ENCODE measurements at places on chromosomes 16 and 17. TPM values are rescaled to one million over a fixed set of nuclear protein-coding genes. Genes with fewer than 3 reads are reported as not detected.

The ABCC11 gene
- 1.5 TPM for total RNA-seq

The STX8 gene
- total RNA-seq, result 138 TPM

The RAMP2 gene
- total RNA-seq, result not detected

The ZNF205 gene
- 14.3 TPM for total RNA-seq

The GPR179 gene
- total RNA-seq, result 0.05 TPM

The MEFV gene
- total RNA-seq, result not detected

The USP22 gene
- 210 TPM for total RNA-seq

The STX1B gene
- total RNA-seq, result 0.13 TPM

GRCh38 chr16:11691771-11692170 is 23.5 kb downstream of the SNN start:
- DNase-seq, result no peak

GRCh38 chr17:67239597-67239996 is 5.4 kb downstream of the HELZ start:
- DNase-seq, result peak; percentile 70

DNA sequence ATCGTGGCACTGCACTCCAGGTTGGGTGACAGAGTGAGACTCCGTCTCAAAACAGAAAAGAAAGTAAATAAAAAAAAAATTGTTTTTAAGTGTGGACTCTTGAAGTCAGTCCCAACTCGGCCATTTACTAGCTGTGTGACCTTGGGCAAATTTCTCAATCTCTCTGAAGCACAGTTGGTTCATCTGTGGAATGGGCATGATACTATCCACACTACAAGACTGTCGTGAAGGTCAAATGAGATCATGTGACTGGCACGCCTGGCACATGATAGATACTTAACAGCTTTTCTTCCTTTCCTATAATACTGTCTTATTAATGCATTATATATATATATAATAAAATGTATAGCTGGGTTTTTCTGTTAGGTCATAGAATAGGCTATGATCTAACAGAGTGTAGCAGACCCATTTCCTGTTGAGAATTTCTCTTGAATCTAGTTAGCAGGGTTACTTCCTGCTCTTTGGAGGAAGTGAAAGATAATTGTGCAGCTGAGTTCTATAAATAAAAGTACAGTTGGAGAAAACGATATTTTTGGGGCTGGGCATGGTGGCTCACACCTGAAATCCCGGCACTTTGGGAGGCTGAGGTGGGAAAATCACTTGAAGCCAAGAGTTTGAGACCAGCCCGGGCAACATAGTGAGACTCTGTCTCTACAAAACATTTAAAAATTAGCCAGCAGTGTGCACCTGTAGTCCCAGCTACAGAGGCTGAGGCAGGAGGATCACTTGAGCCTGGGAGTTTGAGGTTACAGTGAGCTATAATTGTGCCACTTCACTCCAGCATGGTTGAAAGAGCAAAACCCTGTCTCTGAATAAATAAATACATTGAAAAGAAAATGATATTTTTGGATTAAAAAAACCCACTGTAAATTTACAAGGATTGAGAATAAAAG is 7.3 kb downstream of the MILR1 start:
- DNase-seq, result no peak

DNA sequence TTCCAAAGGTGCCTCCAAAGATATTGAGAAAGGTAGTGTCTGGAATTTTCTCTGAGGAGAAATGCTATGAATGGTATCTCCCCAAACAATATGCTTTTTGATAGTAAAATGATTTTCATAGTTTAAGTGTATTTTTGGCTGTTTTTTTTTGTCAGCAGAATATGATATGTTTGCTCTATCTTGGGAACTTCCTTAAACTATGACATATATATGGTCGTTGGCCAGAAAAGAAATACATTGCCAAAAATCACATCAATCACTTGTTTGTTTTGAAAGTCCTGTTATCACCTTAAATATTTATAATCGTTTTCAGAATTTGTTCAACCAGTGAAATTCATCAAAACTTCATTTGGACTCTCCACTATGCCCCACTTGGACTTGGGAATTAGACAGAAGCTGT is 816.9 kb downstream of the CDH11 start:
- DNase-seq, result no peak

DNA sequence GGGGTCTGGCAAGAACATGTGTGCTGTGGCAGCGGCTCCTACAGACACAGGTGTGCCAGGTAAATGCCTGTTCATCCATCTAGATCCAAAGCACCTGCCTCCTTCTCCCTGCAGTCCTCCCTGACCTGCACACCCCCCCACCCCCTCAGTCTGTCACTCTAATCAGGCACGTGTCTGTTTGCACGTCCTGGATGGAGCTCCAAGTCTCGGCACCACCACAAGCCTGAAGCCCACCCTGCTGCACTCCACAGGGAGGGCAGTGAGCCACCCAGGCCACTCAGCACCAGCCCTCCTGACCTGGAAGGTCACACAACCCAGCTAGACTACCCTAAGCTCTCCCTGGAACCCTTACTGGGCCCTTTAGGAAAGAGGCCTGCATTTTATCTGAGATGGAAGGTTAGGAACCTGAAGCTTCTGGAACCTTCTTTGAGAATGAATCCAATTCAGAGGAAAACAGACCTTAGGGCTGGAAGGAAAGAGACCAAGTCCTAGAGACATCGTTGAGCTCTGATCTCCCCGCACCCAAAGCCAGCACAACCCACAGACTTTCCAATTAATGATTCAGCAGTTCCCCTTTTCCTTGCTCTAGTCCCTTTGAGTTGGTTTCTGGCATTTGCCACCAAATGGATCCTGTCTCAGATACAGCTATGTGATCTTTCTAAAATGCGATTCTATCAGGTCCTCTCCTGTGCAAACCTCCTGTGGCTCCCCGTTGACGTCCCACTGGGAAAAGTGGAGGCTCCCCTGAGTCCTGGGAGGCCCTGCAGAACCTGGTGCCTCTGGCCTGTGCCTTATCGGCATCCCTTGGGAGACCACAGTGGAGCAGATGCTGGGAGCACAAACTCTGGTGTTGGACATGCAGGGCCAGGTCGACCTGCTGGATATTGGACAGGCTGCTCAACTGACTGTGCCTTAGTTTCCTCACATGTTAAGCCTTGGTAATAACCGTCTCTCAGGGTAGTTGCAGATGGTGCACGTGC is 67.9 kb downstream of the PRMT7 start:
- DNase-seq, result no peak

DNA sequence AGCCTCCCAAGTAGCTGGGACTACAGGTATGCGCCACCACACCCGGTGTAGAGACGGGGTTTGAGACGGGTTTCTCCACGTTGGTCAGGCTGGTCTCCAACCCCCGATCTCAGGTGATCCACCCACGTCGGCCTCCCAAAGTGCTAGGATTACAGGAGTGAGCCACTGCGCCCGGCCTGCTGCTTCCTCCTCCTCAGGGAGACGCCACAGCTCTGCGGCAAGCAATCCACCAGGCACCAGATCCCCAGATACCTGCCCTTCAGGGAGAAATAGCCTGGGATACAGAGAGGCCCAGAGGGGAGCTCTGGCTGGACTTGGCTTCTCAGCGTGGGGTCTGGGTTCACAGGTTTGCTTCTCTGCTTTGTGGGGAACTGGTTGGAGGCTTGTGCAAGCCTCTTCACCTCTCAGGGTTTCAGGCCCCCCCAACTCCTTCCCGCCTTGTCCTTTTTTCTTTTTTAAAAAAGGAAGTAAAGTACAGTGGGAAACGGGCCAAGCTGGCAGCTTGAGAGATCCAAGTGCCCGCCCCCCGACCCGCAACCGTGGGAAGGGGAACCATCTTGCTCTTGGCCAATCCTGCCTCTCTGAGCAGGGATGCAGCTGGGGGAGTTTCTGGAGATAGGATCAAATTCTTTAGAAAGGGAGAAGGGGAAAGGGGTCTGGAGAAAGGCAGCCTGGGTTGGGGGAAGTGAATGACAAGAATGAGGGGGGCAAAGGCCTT is 2.6 kb upstream of the SPHK1 start:
- DNase-seq, result no peak

DNA sequence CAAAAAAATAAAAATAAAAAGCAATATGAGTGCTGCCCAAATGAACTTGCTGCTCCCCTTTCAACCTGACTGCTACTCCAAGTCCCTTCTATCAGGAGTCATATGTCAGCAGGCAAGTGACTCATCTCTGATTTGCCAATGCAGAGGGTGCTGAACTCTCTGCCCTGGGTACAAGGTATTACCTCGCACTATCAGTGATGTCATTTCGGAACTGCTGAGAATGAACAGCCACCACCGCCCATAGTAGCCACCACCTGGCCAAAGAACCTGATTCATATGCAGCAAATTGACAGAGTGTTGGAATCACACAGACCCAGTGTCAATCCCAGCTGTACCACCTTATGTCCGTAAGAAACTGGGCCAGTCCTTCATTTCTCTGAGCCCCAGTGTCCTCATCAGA is 31.2 kb downstream of the LYRM9 start:
- no peak for DNase-seq

DNA sequence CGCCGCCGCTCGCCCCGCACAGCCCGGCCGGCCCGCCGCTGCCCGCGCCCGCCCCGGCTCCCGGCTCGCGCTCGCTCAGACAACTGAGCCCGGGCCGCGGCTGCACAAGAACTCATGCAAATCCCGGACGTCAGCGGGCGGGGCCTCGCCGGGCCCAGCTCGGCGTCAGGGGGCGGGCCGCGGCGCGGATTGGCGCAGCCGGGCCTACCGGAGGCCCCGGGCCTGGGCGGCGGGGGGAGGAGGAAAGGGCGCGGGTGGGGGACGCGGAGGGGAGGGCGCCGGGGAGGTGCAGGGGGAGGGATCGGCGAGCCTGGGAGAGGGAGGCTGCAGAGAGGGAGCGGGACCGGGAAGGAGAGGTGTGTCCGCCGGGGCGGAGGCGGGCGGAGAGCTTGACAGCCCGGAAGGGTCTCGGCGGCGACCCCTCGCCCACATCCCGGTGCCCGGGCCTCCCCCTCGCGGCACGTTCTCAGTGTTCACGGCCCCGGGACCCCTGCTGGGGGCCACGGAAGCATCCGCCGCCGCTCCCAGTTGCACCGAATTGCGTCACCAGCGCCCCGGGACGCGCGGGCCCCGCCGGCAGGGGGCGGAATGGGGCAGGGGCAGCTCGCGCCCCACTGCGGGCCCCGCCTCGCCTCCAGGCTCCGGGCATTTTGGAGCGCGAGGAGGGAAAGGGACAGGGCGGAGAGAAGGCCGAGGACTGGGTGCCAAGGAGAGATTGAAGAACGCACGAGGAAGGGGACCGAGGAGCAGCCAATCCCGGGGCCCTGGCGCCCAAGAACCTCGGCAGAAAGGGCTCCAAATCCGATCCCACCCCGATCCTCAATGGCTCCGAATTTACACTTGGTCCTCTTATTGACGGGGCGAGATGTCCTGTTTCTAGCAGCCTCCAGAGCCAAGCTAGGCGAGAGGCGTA is at the start of gene CBX4:
Gene CBX4 (minus strand): TSS at position 85 of the 913 bp plus-strand sequence. CDS start 189 bp downstream, outside the sequence.
- DNase-seq, result peak; percentile 98

GRCh38 chr17:59623151-59623550 is 3.5 kb downstream of the CLTC start:
- DNase-seq, result no peak

DNA sequence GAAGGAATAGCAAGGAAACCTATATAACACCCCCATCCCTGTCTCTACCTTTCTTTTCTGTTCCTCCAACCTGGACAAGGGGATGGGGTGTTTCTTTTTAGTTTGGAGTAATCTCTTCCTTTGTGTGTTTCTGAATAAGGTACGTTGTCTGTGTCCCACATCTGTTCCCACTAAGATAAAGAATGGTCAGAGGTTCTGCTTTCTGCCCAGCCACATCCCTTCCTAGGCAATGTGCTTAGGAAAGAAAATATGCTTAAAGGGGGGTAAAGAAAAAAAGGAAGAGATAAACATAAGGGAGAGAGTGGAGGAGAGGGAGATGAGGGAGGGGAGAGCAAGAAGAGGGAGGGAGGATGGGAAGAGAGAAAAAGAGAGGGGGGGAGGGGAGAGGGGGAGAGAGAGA is 35.1 kb downstream of the SLC6A2 start:
- DNase-seq, result no peak

DNA sequence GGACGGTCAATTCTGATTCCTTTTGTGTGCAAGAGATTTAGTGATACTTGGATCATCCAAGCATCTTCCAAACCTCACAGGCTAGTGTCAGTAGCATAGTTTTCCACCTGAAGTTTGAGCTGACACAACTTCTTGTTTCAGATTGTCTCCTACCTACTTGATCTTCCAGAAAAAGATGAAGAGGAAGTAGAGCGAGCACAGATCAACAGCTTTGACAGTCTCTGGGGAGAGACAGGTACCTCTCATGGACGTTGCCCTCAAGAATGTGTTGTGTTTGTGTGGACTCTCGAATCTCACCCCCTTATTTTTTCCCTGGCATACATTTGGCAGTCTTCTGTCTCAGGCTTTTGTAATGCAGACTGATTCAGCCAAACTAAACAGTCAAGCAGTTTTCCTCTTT is 47.4 kb downstream of the CYB561 start:
- DNase-seq, result no peak

GRCh38 chr17:82241926-82242697 is 13.3 kb downstream of the SLC16A3 start:
- no peak for DNase-seq

Data from SK-MEL-5 (cell line).